ENCODE measurements at places on chromosomes 12 and 14. TPM values are rescaled to one million over a fixed set of nuclear protein-coding genes. Genes with fewer than 3 reads are reported as not detected.
A peak's percentile ranks its signal among the peaks of the same experiment; 100 is the strongest.

The CCDC88C gene
- total RNA-seq: 61.3 TPM

The TAS2R8 gene
- total RNA-seq: not detected

The SPSB2 gene
- 21.0 TPM for total RNA-seq

The CARMIL3 gene
- 1.9 TPM for total RNA-seq

The FLRT2 gene
- 4.4 TPM for total RNA-seq

The TCL1B gene
- total RNA-seq: not detected

The NRXN3 gene
- total RNA-seq: 6.7 TPM

The CCDC38 gene
- total RNA-seq: not detected

DNA sequence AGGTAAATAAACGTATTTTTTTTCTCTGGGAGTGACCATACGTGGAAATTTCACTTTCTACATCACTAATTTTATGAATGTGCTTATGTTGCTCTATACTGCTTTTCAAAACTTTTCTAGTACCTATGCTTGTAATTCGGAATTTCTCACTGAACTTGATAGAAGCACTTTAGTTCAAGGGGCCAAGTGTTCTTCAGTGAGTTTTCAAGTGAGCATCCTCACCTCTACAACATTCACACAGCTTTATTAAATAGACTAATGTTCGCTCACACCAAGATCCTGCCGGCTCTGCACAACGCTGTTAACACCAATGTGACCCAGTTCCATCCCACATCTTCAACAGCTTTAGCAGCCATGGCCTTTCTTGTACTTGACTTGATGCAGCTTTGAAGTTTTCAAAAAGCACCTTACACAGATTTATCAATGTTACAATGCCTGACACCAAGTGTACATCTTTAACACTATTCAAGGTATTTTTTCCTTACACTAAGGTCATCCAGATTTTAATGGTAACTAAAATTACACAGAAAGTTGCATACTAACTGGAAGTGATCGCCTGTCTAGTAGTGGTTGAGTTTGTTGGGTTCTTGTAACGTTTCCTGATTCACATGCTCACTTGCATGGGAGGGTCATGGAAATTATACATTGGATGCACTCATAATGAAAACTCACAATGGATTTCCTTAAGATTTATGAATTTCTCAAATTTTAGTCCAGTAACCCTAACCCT, 4.5 kb downstream of the UBC start:
- H3K4me1 ChIP-seq: peaks cover 41% of the 10 kb centered on the region
- DNase-seq: no peak
- no peaks in the 10 kb centered on the region for H3K36me3 ChIP-seq

DNA sequence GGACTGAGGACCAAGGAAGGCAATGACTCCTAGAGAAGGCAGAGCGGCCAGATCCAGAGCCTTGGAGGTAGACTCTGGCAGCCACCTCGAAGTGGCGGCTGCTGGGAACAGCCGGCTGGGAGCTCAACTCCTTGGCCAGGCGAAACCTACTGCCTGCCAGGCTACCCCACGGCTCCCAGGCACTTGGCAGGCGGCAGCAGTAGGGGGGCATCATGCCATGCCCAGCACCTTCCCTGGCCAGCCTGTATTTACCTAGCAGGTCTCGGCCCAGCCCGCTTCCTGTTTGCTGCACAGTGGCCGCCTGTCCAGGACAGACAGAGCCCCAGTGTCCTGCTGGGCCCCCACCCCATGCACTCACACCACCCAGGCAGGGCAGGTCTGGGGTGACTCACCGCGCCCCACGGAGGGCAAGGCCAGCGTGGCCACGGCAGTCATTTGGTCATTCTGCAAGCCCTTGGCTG, 10.2 kb downstream of the TRPV4 start:
- no peaks in the 10 kb centered on the region for H3K4me1 ChIP-seq
- peaks cover 3% of the 10 kb centered on the region for H3K27me3 ChIP-seq
- H3K27ac ChIP-seq: no peak overlapping the region
- no peak for DNase-seq

DNA sequence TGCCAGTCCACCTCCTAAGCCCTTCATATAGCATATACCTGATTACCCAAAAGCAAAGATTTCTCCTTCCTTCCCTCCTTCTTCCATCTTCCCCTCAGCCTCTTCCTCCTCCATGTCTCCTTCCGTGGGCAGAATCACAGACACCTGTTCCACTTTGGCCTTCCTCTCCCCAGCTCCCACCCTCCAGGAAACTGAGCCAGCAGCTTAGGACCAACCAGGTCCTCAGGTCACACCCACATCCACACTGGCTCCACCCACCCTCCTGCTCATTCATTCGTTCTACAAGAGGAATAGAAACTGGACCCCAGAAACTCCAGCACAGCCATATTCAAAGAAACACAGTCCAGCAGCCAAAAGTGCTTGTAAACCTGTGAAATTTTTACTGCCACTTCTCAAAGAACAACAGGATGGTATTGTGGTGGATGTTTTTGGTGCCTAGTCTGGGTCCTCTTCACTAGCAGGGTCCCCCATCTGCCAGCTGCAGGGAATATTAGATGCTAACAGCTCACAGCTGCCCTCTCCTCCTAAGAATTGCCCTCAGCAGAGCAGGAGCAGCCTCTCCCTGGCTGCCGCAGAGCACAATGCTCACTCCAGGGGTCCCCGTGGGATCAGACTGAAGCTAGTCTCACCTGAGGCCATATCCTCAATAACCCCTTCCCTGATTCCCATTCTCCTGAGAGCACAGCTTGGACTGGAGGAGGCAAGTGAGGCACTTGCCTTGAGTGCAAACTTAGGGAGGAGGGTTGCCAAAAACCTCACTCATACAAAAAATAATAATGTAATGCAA, 18.4 kb downstream of the CMKLR1 start:
- H3K27me3 ChIP-seq: no peaks in the 10 kb centered on the region
- H3K36me3 ChIP-seq: no peaks in the 10 kb centered on the region
- no peak overlapping the region for H3K27ac ChIP-seq
- no peaks in the 10 kb centered on the region for H3K4me1 ChIP-seq
- no peak for DNase-seq

- H3K27me3 ChIP-seq: no peaks in the 10 kb centered on the region
- no peak for DNase-seq
- H3K36me3 ChIP-seq: no peaks in the 10 kb centered on the region
- no peaks in the 10 kb centered on the region for H3K4me1 ChIP-seq
- no peak overlapping the region for H3K4me3 ChIP-seq
- no peak overlapping the region for H3K27ac ChIP-seq
Observed at GRCh38 chr14:97791906-97792305, 994.7 kb downstream of the VRK1 start.

DNA sequence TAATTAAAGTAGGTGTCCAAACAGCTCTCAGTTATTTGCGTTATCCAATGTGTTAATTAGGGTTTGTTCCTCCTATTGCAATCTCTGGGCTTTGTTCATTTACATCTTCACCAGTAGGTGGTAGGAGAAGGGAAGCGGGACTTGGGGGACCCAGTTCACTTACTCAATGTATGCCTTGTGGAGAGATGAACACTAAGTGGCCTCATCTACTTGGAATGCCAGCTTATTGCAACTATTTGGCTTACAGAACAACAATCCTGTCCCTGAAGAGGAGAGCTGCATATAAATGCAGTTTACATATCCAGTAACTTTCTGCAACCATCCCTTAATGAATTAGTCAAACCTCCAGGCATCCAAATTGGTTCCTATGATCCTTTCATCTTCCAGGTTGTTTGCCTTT, 417.1 kb upstream of the CCDC196 start:
- no peaks in the 10 kb centered on the region for H3K4me1 ChIP-seq
- no peaks in the 10 kb centered on the region for H3K27me3 ChIP-seq
- DNase-seq: no peak
- H3K27ac ChIP-seq: no peak overlapping the region
- H3K4me3 ChIP-seq: no peak overlapping the region

- peaks cover 7% of the 10 kb centered on the region for H3K4me1 ChIP-seq
- peak; percentile 37 for DNase-seq
- peak overlapping the region; percentile 90 for H3K4me3 ChIP-seq
- H3K36me3 ChIP-seq: no peaks in the 10 kb centered on the region
- H3K27ac ChIP-seq: peak overlapping the region; percentile 85
Observed at GRCh38 chr12:123713398-123713797, 1.2 kb downstream of the ATP6V0A2 start.

- H3K27me3 ChIP-seq: no peaks in the 10 kb centered on the region
- no peaks in the 10 kb centered on the region for H3K36me3 ChIP-seq
- H3K4me1 ChIP-seq: no peaks in the 10 kb centered on the region
- H3K27ac ChIP-seq: no peak overlapping the region
- no peak overlapping the region for H3K4me3 ChIP-seq
Observed at GRCh38 chr12:32344047-32344446, 55.3 kb upstream of the FGD4 start.

DNA sequence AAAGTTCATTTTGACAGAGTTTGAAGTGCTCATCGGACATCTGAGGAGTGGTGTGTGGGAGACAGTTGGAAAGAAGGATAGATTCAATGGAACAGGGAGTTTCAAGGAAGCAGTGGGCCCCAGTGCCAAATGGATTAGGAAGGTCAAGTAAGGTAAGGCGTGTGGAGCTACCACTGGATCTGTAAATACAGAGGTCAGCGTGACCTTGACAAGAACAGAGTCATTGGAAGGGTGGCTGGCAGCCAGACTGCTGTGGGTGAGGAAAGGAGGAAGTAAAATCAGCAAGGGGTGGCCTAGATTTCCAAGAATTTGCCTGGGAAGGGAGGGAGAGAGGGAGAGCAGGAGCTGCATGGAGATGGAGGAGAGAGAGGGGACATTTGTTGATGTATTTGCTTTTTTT, 68.2 kb upstream of the IGF1 start:
- no peak for DNase-seq
- H3K27me3 ChIP-seq: no peaks in the 10 kb centered on the region
- H3K27ac ChIP-seq: no peak overlapping the region
- H3K4me1 ChIP-seq: no peaks in the 10 kb centered on the region
- no peaks in the 10 kb centered on the region for H3K36me3 ChIP-seq
- H3K4me3 ChIP-seq: no peak overlapping the region

DNA sequence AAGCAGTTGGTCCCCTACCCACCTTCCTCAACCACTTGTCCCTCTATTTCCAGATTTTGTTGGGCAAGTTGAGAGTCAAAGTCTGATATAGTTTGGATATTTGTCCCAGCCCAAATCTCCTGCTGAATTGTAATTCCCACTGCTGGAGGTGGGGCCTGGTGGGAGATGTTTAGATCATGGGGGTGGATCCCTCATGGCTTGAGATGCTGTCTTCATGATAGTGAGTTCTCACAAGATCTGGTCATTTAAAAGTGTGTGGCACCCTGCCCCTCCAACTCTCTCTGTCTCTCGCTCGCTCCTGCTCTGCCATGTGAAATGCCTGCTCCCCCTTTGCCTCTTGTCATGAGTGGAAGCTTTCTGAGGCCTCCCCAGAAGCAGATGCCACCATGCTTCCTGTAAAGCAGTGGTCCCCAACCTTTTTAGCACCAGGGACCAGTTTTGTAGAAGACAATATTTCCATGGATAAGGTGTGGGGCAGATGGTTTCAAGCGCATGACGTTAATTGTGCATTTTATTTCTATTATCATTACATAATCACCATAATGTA, 37.3 kb upstream of the BCL11B start:
- H3K27me3 ChIP-seq: no peaks in the 10 kb centered on the region
- no peak for DNase-seq
- H3K4me3 ChIP-seq: no peak overlapping the region
- no peaks in the 10 kb centered on the region for H3K36me3 ChIP-seq
- no peaks in the 10 kb centered on the region for H3K4me1 ChIP-seq

DNA sequence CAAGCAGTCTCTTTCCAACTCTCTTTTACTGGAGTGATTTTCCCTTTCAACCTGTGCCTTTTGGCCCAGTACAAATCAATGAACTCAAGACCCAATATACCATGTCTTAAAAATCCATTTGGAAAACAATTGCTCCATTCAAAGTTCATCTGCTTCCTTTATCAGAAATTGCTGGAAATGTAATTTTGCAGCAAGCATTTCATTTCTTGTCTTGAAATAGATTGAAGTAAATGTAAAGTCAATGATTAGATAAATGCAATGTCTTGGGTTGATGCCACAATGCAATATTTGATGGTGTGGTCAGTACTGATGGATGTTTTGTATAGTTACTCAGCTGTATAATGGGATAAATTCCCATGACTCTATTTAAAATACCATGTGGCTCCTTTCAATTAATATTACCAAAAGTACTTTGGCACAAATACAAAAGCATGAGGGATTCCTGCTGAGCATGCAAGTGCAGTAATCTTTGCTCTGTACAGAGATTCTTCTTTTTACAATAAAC, 707.7 kb upstream of the NOVA1 start:
- no peak overlapping the region for H3K27ac ChIP-seq
- no peaks in the 10 kb centered on the region for H3K36me3 ChIP-seq
- DNase-seq: no peak

- no peaks in the 10 kb centered on the region for H3K4me1 ChIP-seq
- H3K27ac ChIP-seq: no peak overlapping the region
- H3K27me3 ChIP-seq: no peaks in the 10 kb centered on the region
- no peak overlapping the region for H3K4me3 ChIP-seq
Observed at GRCh38 chr14:66065188-66065587, 421.0 kb upstream of the CCDC196 start.

- H3K4me1 ChIP-seq: peaks cover 68% of the 10 kb centered on the region
- H3K4me3 ChIP-seq: no peak overlapping the region
- H3K27me3 ChIP-seq: no peaks in the 10 kb centered on the region
- H3K27ac ChIP-seq: peak overlapping the region; percentile 99
- no peak for DNase-seq
Observed at GRCh38 chr14:21264025-21264801, 5.0 kb downstream of the HNRNPC start.

DNA sequence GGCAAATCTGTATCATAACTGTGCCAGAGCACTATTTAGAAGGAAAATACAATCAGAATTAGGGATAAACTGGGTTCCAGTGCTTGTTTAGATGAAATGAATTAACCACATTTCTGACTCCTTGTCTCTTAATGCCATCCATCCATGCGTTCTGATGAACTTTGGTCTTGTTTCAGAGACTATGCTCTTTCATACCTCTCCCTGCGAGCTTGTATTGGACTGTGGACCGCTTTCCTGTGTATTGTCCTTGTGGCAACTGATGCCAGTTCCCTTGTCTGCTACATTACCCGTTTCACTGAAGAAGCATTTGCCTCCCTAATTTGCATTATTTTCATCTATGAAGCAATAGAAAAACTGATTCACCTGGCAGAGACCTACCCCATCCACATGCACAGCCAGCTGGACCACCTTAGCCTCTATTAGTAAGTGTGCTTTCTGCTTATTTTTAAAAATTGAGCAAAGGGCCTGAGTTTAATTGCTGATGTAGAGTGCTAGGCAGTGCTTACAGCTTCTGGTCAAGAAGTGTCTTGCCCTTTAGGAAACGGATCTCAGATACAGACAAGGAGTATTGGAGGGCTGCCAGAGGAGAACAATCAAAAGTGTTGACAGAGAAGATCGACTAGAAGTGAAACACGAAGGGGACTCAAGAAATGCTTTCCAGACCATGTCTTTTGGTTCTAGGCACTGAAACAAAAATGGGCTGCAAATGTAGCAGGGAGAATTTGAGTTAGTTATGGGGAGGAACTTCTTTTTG, 46.7 kb downstream of the SLC4A8 start:
- no peak for DNase-seq
- no peaks in the 10 kb centered on the region for H3K27me3 ChIP-seq
- no peak overlapping the region for H3K27ac ChIP-seq
- H3K36me3 ChIP-seq: no peaks in the 10 kb centered on the region
- no peaks in the 10 kb centered on the region for H3K4me1 ChIP-seq

Measured in transverse colon (tissue), 4 donors.